ENCODE measurements at places on chromosomes 7 and 10.

GRCh38 chr10:22386503-22386902 lies 41.2 kb downstream of the SPAG6 start:
- DNase-seq = no peak

- no peak for DNase-seq
These were observed 1.1 kb downstream of the YAE1 start for GRCh38 chr7:39567294-39567693.

DNA sequence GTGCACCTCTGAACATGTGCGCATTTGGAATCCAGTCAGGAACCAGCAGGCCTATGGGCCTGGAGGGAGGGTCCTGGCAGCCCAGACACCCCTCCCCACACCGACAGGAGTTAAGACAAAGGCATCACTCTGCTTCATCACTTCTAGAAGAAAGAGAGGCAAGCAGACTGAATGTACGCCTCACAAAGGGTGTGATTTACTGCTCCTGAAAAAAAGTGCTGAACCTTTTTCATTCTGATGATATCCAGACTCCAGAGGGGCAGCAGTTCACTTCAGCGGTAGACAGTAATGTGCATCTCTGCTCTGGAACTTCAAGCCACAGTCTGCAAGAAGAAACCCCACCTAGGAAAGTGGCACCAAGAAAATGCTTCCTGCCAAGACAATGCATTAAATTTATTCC lies 88.2 kb upstream of the TMEM72 start:
- DNase-seq = no peak

DNA sequence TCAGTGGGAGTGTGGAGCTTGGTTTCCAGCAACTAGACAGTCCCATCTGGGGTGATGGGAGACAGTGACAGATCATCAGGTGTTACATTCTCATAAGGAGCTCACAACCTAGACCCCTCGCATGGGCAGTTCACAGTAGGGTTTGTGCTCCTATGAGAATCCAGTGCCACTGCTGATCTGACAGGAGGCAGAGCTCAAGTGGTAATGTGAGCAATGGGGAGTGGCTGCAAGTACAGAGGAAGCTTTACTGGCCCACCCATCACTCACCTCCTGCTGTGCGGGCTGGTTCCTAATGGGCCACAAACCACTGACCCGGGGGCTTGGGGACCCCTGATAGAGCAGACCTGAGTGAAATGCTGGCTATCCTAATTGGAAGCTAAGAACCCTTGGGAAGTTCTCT lies 242.8 kb downstream of the BAMBI start:
- no peak for DNase-seq

DNA sequence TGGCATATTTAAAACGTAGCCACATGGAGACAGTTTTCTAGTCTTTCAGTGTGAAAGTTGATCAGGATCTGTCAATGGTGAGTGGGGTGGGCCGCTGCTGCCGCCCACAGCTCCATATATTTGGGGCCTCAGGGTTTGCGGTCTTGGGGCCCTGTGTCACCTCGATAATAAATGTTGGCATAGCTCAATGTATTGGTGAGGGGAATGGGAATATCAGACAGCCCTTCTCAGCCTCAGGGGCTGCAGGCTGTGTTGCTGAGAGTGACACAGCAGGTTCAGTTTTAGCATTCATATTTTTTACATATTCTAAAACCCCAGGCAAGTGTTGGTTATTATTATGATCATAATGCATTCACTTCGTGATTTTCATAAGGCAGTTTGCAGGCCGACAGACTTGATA lies 5.3 kb downstream of the CDH23 start:
- DNase-seq = no peak

DNA sequence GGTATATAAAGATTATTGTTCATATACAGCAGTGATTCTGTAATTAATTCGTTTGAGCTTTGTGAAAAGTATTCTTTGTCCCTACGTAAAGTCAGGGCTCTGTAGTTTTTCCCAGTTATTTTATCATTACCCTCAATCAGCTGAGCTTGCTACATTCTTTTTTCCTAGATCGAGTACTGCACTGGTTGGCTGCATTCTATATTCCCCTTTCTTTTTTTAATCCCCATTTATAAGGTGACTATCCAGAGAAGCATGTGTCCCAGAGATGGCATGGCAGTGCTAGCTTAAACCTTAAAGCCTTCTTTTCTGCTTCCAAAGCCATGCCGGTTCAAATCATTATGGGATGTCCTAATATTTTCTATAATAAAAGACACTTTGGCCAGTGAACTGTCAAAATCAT lies 230.1 kb upstream of the CELF2 start:
- no peak for DNase-seq

Data from COR-L47 (cell line).